Endothelial cell of umbilical vein (primary cell): ENCODE measurements at places on chromosomes 6 and 20.

DNA sequence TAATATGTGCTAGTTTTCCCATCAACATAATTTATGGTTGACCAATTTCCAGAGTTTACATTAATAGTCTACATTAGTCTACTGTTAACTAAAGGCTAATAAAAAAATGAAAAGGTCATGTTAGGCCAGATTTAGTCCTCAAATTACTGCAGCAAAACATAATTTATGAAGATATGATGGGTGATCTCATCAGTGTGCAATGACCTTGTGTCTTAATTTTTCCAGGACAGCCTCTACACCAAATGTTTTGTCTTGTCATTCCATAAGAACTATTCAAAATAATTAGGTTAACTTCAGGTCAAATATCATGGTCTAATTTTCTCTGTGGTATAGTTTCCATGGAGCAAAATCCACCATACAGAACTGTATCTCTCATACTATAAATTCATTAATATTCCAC lies 234.2 kb downstream of the COL12A1 start:
- DNase-seq, result peak; percentile 5

- no peak for DNase-seq
These were observed 164.3 kb downstream of the RFPL4B start for GRCh38 chr6:112511441-112511840.

DNA sequence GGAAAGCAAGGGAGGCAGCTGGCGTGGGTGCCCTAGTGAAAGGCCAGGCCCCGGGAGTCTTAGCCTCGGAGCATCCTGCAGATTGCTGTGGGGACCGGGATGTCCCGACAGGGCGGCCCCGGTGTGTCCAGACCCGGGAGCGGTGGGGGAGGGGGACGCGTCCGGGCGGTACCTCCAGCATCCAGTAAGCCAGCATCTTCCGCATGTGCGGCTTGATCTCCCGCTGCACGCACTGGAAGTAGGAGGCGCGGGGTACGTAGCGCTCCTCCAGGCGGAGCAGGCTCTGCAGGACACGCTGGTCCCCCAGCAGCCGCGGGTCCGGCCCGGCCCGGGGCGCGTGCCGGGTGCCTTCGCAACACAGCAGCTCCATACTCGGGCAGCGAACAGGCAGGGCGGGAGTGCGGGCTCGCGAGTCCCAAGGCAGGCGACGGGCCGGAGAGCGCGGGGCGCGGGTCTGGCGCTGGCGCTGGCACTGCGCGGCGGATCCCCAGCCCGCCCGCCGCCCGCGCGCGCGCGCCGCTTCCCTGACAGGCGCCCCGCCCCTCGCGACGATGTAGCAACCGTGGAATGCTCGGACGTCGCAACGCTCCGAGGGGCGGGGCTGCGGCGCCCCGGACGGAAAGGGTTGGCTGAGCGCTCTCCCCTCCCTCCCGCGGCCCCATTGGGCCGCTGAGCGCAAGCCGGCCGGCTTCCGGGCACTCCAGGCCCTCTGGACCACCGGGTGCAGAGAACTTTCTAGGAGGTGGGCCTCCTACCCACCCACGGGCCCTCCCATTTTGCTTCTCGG lies at the start of gene CCND3:
Gene CCND3 (minus strand): TSS at position 529 of the 787 bp plus-strand sequence. CDS start 159 bp downstream, at position 370.
- DNase-seq, result peak; percentile 78

DNA sequence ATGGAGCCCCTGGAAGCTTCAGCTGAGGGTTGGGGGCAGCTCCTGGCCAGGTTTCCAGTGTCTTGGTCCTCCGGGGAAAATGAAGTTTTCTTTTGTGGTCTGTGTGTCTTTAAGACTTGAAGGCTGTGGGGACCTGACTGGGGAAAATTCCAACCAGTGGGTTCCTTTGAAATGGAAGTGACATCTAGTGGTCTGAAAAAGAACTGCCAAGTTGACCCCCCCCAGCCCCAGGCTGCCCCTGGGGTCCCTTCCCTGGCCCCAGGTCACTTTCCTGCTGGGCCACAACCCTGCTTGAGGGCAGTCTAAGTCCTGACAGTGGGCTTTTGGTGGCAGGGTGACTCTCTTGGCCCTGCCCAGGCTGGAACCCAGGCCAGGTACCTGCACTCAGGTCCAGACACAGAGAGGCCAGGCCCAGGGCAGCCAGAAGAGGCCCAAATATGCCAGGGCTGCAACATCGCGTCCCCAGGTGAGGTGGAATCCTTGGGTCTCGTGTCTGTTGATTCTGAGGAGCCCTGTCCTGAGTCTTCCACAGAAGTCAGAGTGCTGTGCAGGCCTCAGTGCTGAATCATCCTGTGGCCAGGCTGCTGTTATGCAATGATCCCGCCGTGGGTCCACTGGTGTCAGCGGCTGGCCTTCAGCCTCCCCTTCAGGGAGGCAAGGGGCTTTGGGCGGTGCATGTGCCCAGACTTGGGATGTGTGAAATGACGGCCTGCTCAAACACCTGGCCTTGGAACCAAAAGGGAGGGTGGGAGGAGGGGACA lies 68.4 kb downstream of the VEGFA start:
- DNase-seq, result peak; percentile 31

- peak; percentile 7 for DNase-seq
These were observed 176.7 kb downstream of the BMP7 start for GRCh38 chr20:57089699-57090144.

- DNase-seq, result no peak
These were observed 55.9 kb upstream of the C20orf144 start for GRCh38 chr20:33606118-33606771.

DNA sequence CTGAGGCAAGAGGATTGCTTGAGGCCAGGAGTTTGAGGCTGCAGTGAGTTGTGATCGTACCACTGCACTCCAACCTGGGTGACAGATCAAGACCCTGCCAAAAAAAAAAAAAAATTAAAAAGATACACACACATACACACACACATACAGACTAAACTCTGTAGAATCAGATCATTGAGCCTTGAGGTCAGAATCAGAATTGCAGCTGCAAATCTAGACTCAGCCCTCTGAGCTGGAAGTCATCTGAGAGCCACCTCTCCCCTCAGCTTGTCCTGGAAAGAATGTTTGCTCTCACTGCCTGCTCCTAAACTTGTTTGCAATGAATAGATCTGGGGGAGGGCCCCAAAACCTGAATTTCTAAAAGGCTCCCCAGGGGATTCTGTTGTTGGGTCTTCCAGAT lies 41.4 kb upstream of the ANGPT4 start:
- DNase-seq, result no peak

DNA sequence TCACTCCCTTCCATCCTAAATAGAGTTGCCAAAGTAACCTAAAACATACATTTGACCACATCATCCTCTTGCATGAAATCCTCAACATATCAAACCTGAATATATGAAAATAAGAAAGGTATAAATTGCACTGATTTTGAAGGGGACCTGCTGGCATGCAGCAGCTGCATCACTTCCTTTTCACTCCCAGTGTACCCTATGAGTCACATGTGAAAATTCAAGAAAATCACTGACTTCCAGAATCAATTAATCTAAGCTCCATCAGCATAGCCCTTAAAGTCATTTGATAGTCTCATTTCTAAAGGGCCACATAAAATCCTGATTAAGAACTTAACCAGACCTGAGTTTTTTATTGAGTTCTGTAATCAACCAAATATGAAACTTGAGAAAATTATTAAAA lies 24.3 kb downstream of the SNX14 start:
- peak; percentile 55 for DNase-seq

GRCh38 chr6:161414180-161414579 lies 140.3 kb upstream of the AGPAT4 start:
- no peak for DNase-seq

DNA sequence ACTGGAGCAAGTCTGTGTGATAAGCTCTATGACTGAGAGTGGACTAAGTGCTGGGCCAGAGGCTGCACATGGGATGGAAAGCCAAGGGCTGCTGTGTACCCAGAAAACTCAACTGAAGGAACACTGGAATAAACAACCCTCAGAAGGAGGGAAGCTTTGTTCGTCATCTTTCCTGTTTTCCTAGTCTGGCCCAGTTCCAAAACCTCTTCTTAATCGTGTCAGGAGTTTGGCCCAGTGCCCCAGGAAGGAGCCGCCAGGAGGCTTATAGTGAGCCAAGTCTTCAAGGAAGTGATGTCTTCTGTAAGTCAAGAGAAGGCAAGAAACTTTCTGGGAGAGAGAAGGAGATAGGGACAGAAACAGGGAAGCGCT lies 23.3 kb upstream of the TOP1 start:
- DNase-seq, result peak; percentile 98

DNA sequence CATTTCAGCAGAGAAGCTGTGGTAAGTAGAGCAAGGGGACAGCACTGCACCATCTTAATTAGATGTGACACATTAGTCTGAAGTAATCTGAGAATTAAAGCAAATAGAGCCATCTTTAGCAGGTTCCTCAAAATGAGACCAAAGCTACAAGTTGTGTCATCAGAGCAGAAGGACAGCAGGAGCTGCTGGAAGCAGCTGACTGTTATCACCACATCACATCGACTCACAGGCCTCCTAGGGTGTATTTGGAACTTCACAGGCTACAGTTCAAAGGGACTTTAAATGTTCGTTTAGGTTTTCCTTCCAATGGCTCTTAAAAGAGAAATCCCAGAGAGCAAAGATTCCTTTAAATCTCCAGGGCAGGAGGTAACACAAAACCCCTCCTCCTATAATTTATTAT lies 69.5 kb downstream of the LCA5 start:
- no peak for DNase-seq
